ENCODE measurements at places on chromosomes 2 and 18.

GRCh38 chr2:237715459-237715947 is 83.1 kb upstream of the RBM44 start:
- no peak for DNase-seq

GRCh38 chr2:160380611-160381010 is 113.0 kb downstream of the RBMS1 start:
- no peak for DNase-seq

DNA sequence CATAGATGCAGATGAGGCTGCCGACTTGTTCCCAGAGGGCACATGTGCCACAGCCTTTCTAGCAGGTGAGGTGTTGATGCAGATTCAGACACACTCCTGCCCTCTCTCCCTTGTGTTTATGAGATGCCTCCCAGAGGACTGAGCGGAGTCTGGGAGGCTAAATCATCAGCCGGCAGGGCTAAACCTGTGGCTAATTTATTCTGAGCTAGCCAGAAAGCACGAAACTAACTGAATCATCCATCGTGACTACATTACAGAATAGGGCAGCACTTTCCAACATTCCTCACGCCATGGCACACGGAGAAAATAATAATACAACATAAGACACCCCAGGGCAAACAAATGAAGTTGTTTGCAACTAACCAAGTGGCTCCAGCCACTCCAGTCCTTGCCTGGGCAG is 101.7 kb upstream of the FZD7 start:
- DNase-seq = no peak

DNA sequence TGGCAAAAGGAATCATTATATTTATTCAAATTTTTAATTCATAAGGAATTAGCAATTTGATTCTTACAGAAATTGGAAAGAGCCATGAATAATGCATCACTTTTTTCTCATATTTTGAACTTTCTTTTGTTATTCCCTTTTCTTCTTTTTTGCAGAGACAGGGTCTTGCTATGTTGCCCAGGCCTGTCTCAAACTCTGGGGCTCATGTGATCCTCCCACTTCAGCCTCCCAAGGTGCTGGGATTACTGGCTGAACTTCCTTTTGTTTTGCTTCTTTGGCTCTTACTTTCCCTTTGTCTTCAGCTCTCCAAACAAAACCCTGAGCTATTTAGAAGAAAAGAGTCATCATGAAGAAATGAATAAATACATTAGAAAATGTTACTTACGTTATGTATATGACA is 30.8 kb downstream of the CDKL4 start:
- no peak for DNase-seq

DNA sequence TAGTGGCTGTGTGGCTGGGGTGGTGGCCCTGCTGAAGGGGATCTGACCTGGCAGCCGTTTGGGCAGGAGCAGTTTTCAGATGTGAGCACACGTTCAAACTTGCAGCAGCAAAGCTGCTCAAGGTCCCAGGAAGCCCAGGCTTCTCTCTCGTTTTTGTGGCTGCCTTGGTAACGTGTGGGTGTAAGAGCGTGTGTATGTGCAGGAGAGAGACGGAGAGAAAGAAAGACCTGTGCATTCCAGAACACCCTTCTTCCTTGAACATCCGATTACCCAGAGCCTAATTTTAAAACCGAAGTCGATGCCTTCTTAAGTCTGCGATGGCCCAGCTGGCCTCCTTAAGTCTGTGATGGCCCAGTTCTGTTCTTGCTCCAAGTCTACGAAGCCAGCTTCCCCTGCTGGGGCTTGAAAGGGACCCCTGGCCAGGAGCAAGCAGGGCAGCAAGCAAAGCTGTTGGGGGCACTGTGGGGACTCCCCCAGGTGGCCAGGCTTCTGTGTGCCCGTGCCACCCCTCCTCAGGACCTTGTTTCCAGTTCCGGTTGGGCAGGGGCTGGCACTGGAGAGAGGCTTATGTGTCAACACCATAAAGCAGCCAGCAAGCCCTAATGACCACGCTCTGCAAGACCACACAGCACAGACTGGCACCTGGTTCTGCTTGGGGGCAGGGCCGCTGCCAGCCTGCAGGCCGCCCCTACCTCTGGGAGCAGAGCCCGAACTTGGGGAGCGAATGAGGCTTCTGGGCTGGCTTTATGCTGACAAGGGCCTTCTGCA is 55.8 kb upstream of the ALPP start:
- no peak for DNase-seq

DNA sequence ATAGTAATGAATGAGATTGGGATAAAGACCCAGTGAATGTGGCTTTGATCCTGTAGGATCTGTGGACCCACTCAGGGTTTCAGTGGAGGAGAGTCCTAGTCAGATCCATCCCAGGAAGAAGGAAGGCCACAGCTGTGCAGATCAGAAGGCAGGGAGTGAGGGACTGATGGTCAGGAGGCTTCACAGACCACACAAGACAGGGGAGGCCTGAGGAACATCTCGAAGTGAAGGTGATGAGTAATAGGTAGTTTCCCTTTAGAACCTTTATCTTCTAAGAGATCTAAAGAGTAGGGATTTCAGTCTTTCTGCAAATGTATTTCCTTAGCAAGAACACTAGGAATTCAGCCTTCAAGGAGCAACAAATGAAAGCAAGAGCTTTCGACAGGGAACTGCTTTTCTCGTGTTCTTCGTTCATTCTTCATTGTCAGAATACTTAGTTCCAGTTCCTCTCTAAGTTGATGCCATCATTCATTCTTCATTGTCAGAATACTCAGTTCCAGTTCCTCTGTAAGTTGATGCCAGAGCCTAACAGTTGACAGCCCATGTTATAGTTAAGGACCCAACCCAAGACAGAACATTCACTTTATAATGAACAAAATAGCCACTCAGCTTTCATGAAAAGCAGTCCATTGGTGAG is 150.2 kb upstream of the EPAS1 start:
- DNase-seq = no peak

DNA sequence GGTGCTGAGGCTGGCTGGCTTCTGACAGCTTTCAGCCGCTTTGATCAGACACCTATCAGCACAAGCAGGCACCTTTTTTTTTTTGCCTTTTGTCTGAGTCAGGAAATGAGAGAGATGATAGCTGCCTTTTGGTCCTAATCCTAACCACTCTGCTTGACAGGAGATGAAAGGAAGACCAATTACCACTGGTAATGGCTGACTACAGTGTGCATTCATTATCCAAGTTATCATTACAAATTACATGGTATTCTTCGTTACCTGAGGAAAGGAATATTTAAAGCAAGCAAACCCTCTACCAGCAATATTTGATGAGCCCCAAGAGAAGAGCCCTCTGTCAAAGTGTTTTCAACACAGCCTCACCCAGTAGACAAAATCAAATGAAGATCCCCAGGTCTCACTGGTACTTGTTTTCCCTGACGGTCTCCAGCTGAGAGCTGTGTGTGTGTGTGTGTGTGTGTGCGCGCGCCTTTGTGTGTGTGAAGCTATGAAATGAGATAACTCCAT is 925.7 kb downstream of the DCDC2C start:
- DNase-seq = no peak

- no peak for DNase-seq
These were observed 24.3 kb downstream of the TPO start for GRCh38 chr2:1437537-1437936.

DNA sequence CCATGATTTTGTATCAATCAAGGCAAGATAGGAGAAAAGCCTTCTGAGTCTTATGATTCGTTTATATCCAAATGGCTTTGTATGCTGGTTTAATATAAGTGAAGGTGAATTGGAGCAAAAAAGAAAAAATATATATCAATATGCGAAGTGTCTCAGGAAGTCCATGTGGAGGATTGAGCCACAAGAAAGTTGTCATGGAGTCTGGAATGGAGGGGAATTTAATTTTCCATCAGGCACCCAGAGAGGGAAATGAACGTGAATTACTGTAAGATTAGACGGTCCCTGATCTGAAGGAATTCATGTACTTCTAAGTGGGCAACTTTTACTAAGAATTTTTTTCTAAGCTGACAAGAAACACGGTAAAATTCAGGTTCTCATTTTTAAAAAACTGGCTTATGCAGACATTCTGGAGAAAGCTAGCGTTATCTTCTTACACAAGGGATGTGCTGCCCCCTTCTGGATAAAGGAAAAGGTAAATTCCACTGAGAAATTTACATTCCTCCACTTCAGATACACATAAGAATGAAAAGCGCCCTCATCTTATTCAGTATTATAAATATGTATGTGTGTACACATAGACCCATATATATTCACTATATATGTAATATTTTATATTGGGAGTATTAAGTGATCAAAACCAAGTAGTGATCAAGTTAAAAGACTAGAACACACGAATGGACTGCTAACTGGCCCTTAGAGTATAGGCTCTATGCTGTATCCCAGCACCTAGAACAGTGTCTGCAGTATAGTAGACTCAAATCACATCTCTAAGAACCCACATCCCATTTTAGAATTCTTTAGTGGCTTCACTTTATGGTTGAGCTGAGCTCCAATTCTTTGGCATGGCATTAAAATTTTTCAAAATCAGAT is 289.0 kb upstream of the TFPI start:
- no peak for DNase-seq

- no peak for DNase-seq
These were observed 67.5 kb downstream of the PDK1 start for GRCh38 chr2:172623249-172623965.

- no peak for DNase-seq
These were observed 33.7 kb downstream of the EMILIN2 start for GRCh38 chr18:2880473-2880872.

GRCh38 chr18:62107881-62108280 is 79.0 kb downstream of the PIGN start:
- no peak for DNase-seq

DNA sequence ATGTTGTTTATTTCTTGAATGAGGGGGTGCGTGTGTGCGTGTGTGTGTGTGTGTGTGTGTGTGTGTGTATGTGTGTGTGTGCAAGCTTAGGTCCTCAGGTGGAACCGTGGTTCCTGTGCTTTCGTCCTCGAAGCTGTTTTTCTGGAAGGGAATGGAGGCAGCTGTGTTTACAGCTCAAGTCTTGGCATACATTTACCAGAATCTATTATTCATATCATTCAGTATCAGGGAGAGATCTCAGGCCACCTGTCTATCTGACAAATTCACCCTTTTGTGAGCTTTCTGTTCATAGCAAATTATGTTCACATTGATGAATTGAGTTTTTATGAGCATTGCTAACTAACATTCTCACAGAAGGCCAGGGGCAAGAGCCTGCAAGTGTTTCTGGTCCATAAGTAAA is 550.4 kb downstream of the ARHGAP15 start:
- DNase-seq = no peak

- DNase-seq = no peak
These were observed 4.7 kb upstream of the HOXD4 start for GRCh38 chr2:176146645-176147044.

GRCh38 chr2:191382801-191383200 is 137.6 kb downstream of the MYO1B start:
- no peak for DNase-seq

GRCh38 chr18:53486296-53486695 is 738.2 kb downstream of the MBD2 start:
- no peak for DNase-seq

DNA sequence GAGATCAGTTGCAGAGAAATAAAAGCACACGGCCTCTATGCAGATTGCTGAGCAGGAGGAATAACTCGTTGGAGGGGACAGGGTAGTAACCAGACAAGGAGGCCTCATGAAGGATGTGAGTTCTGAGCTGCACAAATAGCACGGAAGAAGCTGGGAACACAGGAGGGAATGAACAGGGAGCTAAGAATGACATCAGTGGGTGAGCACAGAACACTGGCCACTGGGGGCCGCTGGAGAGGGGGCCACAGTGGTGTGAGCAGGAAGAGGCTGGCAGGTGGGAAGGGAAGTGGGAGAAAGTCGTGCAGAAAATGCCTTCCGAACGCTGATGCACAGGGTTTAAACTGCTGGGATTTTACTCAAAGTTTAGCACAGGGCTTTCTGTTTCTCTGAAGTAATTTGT is 61.0 kb downstream of the ZAP70 start:
- DNase-seq = no peak

DNA sequence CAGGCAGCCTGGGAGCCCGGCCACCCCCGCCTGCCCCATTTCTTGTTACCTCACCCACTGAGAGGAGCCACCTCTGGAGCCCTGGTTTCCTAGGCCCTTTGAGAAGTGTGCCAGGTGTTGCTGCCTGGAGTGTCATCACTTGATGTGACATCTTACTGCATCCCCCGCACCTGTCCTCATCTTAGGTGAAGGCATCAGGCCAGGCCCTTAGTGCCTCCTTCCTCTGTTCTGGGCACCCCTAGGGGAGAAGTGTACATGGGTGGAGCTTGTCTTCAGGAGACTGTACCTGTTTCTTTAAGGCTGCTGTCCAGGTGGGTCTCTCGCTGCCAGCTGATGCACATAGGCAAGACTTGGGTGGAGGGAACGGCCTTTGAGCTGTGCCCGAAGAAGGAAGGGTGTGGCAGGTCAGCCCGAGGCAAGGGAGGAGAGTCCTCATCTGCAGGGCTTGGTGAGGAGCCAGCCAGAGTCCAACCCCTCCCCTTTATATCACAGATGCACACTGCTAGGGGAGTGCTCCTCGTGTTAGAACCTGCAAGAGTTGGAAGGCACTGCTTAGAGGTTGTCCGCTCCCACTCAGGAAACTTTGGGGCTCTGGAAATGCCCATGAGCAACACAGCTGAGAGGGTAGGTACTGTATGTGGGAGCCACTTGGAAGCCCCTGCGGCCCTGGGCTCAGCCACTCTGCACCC is 45.9 kb downstream of the NCK2 start:
- no peak for DNase-seq

GRCh38 chr2:216222650-216223352 is 113.7 kb downstream of the XRCC5 start:
- DNase-seq = no peak

DNA sequence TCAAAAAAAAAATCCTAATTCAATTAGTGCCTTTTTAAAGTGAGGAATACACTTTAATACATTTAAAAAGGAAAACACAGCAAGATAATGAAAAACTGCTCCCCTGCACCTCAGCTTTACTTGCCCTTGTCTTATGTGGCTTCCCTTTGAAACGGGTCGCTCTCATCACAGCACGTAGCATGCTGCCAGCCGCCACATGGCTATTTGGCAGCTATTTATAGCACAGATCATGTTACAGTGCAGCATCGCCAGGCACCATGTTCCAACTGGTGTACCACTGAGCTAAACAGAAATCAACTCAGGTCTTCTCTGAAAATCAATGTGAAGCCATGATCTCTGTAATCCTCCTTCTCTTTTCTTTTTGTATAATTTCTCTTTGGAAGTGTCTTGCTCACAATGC is 65.1 kb downstream of the TMEM182 start:
- DNase-seq = no peak

- DNase-seq = no peak
These were observed 379.0 kb upstream of the FANCL start for GRCh38 chr2:58620093-58620492.

DNA sequence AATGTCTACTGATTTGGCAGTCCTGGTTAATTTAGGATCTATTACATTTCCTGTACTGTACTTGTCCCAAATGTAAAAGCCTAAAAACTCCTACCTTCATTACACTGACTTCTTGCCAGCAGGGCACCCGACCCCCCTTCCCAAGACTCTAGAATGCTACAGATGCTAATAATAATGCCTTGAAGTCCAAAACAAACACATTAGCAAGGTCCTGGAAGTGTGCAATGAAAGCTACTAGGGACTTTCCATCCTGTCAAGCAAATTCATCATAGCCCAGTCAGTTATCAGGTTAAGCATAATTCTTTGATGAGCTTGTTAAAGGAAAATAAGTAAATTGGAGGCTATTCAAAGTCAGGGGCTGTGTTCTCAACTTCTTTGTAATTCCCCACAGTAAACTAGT is 115.3 kb upstream of the RBBP8 start:
- no peak for DNase-seq
